ENCODE measurements at places on chromosomes 2 and 18.

GRCh38 chr2:209380293-209380692, 43.6 kb upstream of the MAP2 start:
- peak; percentile 26 for DNase-seq

DNA sequence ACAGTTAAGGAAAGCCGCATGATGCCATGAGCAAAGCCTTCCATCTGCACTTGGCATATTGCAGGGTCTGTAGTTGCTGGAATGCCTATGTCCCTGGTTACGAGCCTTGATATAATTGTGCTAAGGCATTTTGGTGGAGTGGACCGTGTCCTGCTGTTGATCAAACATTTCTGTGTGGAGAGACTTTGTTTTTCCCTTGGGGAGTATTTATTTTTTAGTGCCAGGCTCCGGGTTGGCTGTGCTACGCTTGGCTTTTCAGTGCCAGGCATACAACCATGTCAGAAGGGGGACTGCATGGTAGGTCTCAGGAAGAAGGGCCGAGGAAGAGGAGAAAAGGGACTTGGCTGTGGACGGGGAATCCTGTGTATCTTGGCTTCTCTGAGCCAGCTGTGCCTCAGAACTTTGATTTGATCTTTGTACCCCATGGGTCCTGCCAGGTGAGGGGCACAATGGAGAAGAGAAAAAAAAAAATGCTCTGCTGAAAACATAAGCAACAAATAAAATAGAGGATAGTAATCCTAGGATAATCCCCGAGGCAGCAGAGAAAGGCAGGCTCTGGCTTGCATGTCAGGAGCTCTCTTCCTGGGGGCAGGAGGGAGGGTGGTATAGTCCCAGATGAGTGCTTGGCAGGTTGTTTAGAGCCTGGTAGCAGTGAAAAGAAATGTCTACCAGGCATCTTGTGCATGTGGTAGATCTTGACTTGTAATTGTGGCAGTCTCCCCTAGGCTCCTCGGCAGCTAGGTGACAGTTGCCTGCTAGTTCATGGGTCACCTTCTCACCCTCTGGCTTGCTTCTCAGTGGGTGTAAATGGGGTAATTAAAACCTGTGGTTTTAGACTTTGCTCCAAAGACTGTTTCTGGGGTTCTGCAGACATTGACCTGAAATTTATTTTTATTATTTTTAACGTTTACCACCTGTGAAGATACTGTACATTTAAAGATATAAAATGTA, 233.0 kb downstream of the NEDD4L start:
- DNase-seq = no peak

- DNase-seq = no peak
Observed at GRCh38 chr18:57951117-57951796, 92.8 kb upstream of the NEDD4L start.

DNA sequence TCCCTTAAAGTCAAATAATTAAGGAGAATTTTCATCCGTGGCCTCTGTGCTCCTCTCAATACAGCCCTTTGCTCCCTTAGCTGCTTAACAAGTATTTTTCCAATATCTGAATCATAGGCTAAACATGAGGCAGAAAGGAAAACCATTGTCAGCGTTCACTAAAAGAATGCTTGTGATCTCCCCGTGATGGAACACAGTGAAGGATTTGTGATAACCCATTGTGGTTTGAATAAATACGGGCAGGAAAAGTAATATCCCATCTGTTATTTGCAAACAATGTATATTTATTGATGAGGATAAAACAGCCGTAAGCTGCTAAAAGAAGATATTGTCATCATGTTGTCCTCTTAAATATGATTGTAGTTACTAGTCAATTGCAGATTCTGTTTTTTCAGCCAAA, 258.1 kb downstream of the NAPG start:
- DNase-seq = no peak

DNA sequence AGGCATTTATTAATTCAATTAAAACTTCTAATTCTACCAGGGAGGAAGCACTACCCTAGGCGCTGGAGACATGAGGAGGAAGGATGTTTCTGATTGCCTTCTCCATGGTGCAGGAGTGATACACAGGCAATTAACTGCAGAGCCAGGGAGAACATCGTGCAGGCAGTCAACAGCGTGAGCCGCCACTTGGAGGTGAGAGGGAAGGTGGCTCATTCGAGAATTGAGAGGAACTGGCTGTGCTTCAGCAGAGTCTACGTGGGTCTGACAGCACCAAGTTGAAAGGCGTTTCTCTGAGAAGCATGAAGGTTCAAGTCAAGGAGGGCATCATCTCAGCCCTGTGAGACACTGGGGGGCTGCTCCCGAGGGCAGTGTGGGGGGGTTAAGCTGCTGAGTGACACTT, 388.7 kb upstream of the MYT1L start:
- no peak for DNase-seq

- no peak for DNase-seq
Observed at GRCh38 chr18:58649966-58650816, 21.1 kb upstream of the MALT1 start.

- DNase-seq = no peak
Observed at GRCh38 chr2:190927301-190927700, 46.7 kb downstream of the GLS start.

DNA sequence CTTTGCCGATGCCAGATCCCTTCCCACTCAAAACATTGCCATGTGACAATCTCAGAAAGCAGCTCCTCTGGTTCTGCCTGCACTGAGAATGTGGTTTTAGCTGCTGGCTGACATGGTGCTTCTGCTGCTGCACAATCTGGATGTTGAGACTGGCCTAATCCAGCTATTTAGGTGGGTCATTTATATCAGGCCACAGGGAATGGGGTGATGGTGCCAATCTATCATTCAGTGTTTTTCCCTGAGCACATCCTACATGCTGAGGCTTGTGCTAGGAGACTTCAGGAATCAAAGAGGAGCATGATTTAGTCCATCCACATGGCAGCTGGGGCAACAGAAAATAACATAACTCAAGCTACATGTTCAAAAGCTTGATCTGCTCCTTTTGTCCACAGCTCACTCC, 144.7 kb downstream of the CYRIA start:
- no peak for DNase-seq

DNA sequence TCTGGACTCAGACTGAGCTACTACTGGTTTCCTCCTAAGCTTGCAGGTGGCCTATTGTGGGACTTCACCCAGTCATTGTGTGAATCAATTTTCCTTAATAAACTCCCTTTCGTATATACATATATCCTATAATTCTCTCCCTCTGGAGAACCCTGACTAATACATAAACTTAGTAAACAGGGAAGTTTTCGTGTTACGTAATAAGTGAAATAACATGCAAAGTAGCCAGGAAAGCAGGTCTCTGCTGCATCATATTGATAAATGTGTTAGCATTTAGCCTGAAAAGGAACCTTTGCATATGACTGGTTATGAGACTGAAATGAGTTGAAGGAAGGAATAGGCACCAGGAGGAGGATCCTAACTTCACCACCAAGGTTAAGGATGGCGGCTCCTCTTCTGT, 527.2 kb upstream of the FAM98A start:
- no peak for DNase-seq

DNA sequence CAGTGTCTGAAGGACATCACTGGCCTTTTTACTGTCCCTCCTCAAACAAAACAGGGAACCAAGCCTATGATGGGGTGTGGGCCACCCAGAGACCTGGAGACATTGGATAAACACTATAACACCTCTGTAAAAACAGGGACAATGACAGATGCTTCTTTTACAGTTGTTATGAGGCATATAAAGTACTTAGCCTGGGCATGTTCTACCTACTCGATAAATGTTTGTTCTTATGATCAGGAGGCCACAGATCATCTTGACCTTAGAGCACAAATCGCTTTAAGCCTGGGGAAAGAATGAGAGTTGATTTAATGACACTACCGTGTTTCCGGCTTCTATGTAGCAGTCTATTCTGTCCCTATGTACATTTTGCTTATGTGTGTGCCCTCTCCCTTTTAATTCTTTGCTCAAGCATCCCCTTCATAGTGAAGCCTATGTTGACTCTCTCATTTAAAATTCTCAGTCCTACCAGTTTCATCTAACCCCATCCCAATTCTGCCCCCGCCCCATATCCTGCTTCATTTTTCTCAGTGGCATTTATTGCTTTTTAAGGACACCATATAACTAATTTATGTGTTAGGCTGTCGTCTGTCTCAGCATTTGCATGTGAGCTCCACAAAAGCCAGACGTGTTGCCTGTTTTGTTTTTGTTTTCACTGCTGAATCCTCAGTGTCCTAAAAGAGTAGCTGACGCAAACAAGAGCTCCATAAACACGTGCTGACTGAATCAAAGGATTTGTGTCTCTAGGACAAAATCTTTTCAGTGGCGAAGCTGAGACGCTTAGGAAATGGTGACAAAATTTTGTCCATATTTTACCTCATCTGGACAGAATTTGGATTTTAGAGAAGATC, 182.3 kb upstream of the ST6GAL2 start:
- no peak for DNase-seq

- DNase-seq = peak; percentile 30
Observed at GRCh38 chr2:234288974-234289455, 207.9 kb downstream of the ARL4C start.

- DNase-seq = no peak
Observed at GRCh38 chr18:13888191-13888716, 27.1 kb downstream of the MC2R start.

DNA sequence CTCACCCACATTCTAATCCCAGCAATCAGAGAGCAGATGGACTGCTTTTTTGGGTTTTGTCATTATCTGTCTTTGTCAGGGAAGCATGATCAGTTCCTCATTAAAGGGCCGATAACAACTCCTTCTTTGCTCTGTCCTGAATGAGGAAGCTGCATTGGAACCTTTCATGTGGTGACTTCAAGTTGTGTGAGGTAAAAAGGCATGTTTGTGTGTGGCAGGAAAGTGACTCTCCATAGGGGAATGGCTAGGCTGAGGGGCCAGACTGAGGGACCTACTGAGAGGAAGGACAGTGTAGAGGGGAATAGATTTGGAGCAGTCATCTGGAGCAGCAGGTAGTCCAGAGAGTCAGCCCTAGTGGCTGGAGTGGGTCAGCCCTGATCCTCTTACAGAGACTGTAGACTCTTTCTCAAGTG, 23.6 kb upstream of the LRRTM1 start:
- DNase-seq = no peak

- DNase-seq = no peak
Observed at GRCh38 chr2:237858294-237859081, 935 bp upstream of the RAMP1 start.

GRCh38 chr18:69246027-69246426, 154.7 kb upstream of the DOK6 start:
- no peak for DNase-seq

DNA sequence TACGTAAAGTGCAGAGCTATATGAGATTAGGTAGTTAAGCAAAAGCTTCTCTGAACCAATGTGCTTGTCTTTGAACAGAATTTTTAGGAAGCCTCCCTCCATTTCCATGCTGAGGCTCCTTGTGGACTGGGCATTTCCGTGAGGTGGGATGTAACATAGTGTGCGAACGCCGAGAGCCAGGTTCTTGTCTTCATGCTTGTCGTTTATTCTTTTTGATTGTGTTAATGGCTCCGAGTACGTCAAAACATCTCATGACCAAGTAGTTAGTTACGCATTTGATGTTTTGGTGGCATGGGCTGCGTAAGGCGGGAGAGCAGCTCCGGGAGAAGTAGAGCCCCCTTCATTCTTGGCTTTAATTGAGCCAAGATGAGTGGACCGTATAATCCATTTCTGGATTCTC, 32.9 kb downstream of the DGKD start:
- no peak for DNase-seq

GRCh38 chr18:39299152-39299551, 1733.6 kb upstream of the CELF4 start:
- DNase-seq = no peak

- DNase-seq = no peak
Observed at GRCh38 chr2:44616667-44617155, 255.0 kb downstream of the CAMKMT start.

GRCh38 chr2:45120546-45120945, 111.3 kb upstream of the SIX2 start:
- no peak for DNase-seq

- DNase-seq = no peak
Observed at GRCh38 chr2:240159251-240159839, 18.9 kb upstream of the OTOS start.

- no peak for DNase-seq
Observed at GRCh38 chr2:98975611-98976010, 39.6 kb upstream of the CRACDL start.

DNA sequence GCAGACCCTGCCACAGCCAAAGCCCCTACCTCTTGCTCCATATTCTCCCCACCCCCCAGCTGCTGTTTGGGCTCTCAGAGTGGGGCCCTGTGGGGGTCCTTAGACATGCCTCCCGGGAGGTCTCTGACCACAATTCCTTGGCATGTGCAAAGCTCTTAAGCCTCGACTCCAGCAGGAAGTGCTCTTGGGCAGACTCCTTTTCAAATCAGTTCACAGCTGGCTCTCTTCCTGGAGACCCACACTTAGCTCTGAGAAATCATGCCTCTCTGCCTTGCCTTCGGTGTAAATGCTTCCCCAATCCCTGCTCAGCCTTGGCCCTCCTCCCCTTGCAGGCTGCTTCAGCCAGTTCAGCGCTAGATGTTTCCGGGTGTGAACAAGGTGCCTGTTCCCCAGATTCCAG, 46.9 kb downstream of the NGEF start:
- no peak for DNase-seq

GRCh38 chr2:223997938-223998337, 40.7 kb downstream of the MRPL44 start:
- DNase-seq = no peak

DNA sequence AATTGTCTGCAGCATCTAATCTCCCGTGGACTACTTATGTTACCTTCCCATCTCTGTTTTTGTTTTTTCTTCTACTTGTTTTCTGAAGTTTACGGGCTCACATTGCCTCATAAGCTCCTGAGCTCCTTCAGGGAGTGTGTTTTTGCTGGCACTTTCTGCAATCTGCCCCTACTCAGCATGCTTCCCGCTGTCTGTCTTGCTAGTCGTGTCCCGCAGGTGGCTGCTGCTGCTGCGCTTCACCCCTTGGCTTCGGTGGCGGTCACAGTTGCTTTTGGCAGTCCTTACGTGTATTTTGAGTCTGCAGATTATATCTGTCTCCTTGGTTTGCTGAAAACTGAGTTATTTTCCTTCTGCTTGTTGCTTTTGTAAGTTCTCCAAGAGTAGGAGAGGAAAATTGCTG, 37.3 kb downstream of the FER1L5 start:
- DNase-seq = peak; percentile 7

DNA sequence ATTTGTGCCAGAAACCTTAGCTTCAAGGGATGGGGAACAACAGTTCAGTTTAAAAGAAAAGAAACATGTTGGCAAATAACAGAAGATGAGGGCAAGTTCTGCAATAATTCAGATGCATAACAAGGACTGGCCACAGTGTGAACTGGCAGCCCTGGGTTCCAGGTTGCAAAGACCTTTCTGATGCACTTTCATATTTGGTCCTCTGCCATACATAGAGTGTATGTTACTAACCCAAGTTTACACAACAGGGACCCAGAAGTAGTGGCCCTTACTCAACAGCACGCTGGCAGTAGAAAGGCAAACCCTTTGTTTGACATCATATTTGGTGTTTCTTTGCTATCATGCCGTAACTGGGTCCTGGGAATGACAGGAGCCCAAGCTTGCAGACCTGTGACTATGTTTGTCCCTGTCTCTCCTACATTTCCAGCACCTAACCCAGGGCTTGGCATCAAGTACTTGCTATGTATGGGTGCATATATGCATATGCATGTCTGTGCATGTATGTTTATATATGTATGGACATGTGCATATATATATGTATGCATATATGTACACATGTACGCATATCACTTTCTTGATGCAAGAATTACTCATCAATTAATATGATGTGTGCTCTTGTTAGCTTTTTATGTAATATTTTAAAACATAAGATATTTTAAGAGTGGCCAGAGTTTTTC, 94.3 kb downstream of the MBP start:
- no peak for DNase-seq

GRCh38 chr2:104952976-104953375, 84.9 kb upstream of the MRPS9 start:
- no peak for DNase-seq
